Pancreas (tissue), 10 donors: ENCODE measurements at places on chromosomes 16 and 17. TPM values are rescaled to one million over a fixed set of nuclear protein-coding genes. Genes with fewer than 3 reads are reported as not detected.

DNA sequence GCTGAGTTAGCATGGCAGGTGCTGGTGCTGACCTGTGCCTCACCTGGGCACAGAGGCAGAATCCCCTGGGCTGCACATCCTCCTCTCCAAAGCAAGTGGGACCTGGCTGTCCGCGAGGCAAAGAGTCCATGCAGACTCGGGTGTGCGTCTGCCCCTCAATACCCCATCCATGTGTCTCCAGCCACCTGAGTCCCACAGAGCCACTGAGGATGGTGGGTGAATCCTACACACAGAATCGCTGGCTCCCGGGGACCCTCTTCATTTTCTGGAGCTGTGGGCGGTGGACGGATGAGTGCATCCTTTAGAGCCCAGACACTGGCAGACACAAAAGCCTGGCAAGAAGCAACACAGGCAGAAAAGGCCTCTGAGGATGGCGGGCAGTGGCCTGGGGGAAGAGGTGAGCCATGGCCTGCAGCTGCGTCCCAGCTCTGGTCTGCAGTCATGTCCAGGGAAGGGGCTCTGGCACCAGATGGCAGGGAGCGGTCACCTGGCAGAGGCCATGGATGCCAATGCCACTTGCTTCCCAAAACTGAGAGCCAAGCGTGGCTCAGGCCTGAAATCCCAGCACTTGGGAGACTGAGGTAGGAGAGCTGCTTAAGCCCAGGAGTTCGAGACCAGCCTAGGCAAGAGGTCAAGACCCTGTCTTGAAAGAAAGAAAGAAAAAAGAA lies 29.9 kb downstream of the AXIN1 start:
- no peak overlapping the region for H3K27ac ChIP-seq
- H3K36me3 ChIP-seq = no peaks in the 10 kb centered on the region
- H3K27me3 ChIP-seq = no peaks in the 10 kb centered on the region

GRCh38 chr17:7048968-7049367 lies 5.1 kb upstream of the SLC16A11 start:
- DNase-seq = no peak
- no peak overlapping the region for H3K4me3 ChIP-seq
- H3K27ac ChIP-seq = no peak overlapping the region
- peaks cover 15% of the 10 kb centered on the region for H3K4me1 ChIP-seq
- no peaks in the 10 kb centered on the region for H3K36me3 ChIP-seq
- no peaks in the 10 kb centered on the region for H3K27me3 ChIP-seq

DNA sequence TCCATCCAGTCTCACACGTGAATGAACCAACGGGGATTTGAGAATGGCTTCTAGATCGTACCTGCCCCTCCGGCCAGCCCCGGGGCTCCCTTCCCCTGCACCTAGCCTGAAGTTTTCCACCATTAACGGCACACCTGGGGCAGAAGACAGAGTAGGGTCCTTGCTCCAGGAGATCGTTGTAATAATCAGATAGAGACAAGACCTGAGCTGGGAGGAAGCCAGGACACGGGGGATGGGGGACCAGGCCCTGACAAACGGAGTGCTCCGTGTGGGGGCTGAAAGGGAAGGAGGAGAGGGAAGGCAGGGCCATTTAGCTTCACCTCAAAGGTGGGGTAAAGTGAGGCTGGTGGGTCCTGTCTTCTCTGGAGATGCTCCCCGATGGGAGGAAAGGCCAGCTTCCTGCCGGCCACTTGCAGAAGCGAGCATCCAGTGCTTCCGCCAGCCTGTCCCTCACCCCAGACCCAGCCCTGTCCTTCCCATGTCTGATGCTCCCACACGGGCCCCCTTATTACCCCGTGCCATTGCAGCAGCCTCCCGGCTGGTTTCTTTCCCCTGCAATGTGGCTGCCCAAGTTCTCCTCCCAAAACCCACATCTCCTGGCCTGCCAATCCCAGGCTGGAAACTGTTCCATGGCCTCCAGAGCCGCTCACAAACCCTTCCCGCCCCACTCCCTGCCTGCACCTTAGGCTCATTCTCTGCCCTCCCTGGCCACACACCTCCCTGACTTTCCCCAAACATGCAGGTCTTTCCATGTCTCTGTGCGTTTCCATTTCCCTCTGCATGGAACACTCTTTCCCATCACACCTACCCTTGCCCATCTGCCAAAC lies 79.3 kb downstream of the MRC2 start:
- no peaks in the 10 kb centered on the region for H3K27me3 ChIP-seq
- H3K4me1 ChIP-seq = no peaks in the 10 kb centered on the region
- no peak for DNase-seq
- H3K27ac ChIP-seq = no peak overlapping the region
- no peak overlapping the region for H3K4me3 ChIP-seq

KRT20 gene
- 0.46 TPM for polyA plus RNA-seq

GRCh38 chr16:89089120-89089519 lies 4.5 kb upstream of the ACSF3 start:
- no peaks in the 10 kb centered on the region for H3K36me3 ChIP-seq
- no peak for DNase-seq
- no peak overlapping the region for H3K27ac ChIP-seq
- H3K4me1 ChIP-seq = no peaks in the 10 kb centered on the region
- H3K27me3 ChIP-seq = no peaks in the 10 kb centered on the region
- H3K4me3 ChIP-seq = no peak overlapping the region

MT1G gene
- 496 TPM for polyA plus RNA-seq

GRCh38 chr17:75194879-75195278 lies 10.6 kb upstream of the NUP85 start:
- no peak overlapping the region for H3K27ac ChIP-seq
- H3K4me1 ChIP-seq = no peaks in the 10 kb centered on the region
- H3K4me3 ChIP-seq = no peak overlapping the region

GRCh38 chr17:73096866-73097265 lies 4.4 kb upstream of the SLC39A11 start:
- peaks cover under 1% of the 10 kb centered on the region for H3K4me1 ChIP-seq
- H3K27ac ChIP-seq = no peak overlapping the region
- H3K4me3 ChIP-seq = no peak overlapping the region
- no peaks in the 10 kb centered on the region for H3K27me3 ChIP-seq
